Fibroblast of skin of abdomen (primary cell): ENCODE measurements at places on chromosomes 4 and X.
A peak's percentile ranks its signal among the peaks of the same experiment; 100 is the strongest.

DNA sequence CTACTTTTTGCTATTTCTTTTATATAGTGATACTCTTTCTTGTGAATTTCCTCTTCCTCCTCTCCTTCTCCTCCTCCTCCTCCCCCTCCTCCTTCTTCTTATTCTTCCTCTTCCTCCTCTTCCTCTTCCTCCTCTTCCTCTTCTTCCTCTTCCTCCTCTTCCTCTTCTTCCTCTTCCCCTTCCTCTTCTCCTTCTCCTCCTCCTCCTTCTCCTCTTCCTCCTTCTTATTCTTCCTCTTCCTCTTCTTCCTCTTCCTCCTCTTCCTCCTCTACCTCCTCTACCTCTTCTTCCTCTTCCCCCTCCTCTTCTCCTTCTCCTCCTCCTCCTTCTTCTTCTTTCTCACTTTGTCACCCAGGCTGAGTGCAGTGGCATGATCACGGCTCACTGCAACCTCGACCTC lies 36.3 kb upstream of the RBMX start:
- no peak for DNase-seq

GRCh38 chr4:147658501-147658900 lies 25.5 kb downstream of the PRMT9 start:
- no peak for DNase-seq

GRCh38 chr4:128006592-128006991 lies 41.4 kb downstream of the ABHD18 start:
- peak; percentile 10 for DNase-seq

GRCh38 chrX:35104626-35105025 lies 162.0 kb downstream of the FAM47B start:
- DNase-seq: no peak

DNA sequence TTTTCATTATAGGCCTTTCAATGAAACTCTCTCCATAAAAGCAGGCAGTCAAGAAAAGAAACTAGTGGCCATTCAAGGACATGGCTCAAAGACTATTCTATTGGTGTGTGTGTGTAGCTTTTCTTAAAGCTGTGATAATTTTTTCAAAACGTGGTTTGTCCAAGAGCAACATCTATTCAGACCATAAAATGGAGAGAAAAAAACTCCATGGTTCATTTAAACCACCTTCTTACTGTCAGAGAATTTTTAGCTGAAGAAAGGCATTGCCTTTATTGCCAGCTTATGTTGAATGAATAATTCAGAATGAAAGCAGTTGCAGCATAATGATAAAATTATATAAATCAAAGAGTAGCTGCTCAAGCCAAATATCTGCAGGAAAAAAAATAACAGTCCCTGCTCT lies 325.5 kb downstream of the PCDH18 start:
- DNase-seq: no peak

DNA sequence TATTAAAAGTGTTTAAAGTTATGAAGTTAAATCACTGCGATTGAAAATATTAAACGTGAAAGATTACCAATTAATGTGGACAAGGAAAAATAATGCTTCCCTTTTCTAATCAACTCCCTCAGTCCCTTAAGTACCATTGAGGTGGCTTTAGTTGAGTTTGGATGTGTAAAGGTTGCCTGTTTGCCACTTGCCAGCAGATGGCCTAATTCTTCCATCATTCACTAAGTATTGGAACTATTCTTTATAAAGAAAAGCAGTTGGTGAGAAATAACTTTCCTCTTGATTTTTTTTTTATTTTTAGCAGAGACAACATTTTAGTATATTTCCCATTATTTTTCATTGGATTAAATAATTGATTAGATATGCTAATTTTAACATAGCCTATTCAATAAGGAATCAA lies 295.9 kb upstream of the TACR3 start:
- no peak for DNase-seq

DNA sequence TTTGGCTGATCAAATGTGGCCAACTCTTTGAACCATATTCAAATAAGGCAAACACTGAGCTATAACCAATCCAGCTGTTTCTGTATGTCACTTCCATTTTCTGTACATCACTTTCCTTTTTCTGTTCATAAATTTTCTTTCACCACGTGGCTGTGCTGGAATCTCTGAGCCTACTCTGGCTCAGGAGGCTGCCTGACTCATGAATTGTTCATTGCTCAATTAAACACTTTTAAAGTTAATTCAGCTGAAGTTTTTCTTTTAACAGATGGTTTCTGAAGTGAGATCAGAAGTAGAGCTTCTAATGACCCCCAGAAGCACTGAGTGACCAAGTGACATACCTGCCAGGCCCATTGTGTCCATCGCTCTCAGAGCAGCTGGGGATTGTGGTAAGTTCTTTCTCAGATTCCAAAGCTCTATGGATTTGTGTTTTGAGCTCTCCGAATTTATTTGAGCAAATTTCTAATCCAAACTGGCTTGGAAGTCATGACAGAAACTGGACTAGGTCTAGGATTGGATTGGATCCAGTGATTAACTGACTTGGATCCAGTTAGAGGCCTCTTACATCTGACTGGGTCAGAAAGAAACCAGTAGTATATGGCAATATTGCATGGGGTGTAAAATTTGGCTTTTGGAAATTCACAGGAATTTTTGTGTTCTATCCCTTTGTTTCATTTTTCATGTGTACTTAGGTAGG lies 121.2 kb upstream of the BANK1 start:
- no peak for DNase-seq

- DNase-seq: no peak
These were observed 7.1 kb downstream of the PASD1 start for GRCh38 chrX:151570561-151570960.

- no peak for DNase-seq
These were observed 42.6 kb upstream of the GYPA start for GRCh38 chr4:144183165-144183564.

DNA sequence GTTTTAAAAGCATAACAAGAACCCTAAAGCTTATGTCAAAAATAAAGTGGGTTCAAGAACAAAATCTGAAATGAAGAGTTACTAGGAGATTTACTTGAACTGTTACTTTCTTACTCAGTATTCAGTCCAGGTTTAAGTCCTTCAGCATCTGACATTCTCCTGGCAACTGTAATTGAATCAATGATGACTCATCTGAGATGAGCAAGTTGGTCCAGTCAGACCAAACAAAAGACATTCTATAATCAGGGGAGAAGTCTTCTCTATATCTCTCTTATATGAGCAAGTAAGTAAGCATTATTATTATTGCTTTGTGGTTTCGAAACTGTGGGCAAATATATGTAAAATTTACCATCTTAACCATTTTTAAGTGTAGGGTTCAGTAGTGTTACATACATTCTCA lies 34.6 kb downstream of the MAP9 start:
- peak; percentile 48 for DNase-seq

DNA sequence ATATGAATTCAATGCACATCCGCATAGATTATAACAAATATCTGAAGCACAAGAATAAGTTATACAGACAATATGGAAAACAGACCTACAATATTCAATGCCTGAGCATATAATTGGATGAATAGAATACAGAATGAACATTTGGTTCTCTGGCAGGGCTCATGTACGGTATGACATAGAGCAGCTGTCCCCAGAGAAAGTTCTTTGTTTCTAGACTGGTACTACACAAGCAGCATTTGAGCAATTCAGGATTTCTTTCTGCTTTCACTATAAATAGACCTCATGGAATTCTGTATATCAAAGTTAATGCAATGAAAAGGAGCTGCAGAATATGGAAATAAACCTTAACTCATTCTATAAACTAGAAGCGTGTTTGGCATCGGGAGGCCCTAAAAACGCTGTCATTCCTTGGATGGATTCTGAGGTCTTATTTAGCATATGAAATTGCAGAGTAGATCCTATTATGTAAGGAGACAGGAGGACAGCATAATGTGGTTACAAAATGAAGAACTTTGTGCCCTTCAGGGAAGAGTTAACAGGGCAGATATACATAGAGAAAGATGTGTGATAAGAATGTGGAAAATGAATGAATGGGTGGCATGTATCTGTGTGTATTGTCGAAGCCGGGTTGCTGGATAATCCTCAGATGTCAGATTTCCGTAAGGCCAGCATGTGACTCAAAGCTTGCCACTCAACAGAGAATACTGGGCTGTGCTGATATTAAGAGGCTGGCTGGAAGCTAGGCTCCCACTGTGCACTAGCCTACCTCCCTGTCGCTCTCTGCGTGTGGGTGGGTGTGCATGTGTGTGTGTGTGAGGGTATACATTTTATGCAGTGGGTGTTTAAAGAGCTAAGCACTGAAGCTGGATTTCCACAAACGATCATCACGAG lies 103.3 kb upstream of the SLC4A4 start:
- no peak for DNase-seq

DNA sequence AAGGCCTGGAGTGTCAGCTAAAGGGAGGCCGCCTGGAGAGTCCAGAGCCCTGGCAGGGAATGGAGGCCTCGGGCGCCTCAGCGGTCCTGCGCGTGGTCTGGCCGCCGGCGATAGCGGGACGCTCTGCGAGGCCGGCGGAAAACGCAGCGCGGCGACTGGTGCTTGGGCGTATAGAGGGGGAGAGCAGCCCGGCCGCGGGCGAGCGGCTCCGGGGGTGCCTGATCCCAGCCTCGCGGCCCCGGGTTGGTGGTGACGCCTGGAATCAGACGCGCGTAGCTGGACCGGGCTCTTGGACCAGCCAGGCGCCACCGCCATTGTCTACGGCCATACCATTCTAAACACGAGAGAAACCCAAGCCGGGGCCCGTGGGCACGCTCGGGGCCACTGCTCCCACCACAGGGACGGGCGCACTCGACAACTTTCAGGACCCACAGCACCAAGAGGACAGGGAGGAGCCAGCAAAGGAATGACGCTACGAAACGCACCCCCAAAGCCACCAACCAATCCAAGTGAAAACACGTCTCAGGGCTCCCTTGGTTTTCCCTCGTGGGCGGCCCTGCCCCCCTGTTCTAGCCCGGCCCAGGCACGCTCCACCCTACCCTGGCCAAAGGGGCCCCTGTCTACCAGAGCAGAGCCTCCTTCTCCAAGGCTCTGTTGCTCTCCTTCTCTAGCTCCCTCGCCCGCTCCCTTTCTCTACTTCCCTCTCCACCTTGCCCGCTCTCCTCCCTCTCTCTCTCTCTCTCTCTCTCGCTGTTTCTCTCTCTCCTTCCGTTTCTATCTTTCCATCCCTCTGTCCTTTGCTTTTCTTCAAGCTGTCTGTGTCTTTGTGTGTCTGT lies 7.8 kb downstream of the FRG2 start:
- DNase-seq: no peak

- DNase-seq: peak; percentile 39
These were observed 72.0 kb upstream of the MTNR1A start for GRCh38 chr4:186627226-186627865.

DNA sequence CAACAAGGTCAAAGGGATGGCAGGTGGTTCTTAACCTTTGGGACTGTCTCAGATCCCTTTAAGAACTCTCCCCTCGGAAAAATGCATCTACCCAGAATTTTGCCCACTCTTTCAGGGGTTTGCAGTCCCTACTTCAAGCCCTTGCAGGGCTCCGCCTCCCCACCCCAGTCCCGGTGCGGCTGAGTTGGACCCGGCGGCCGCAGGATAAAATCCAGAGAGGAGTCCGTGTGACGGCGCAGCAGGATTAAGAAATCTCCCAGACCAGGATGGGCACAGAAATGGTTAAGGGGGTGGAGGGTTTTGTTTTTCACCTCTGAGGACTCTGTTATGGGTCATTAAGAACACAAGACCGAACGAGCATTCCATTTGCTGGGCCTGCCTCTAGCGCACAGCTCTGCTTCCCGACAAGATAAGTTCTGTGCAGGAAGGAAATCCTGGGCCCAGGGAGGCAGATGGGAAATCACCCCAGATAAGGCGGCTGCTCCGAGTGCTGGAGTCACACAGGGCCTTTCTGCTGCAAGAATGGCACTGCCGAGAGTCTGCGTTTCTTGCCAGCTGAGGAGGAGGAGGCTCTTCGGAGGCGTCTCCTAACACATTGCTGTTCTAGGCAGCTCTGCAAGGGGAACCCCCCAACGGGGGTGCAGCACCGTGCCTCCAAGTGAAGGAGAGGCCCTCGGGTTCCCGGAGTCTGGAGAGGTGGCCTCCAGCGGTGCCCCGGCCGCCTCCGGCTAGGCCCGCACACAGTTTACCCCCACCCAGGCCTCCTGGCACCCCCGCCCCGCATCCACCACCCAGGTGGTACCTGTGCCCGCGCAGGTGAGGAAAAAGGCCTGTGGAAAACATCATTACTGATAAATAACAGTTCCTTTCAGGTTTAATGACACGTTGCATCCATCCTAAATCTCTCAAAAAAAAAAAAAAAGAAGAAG lies 277.6 kb downstream of the BCOR start:
- DNase-seq: no peak

DNA sequence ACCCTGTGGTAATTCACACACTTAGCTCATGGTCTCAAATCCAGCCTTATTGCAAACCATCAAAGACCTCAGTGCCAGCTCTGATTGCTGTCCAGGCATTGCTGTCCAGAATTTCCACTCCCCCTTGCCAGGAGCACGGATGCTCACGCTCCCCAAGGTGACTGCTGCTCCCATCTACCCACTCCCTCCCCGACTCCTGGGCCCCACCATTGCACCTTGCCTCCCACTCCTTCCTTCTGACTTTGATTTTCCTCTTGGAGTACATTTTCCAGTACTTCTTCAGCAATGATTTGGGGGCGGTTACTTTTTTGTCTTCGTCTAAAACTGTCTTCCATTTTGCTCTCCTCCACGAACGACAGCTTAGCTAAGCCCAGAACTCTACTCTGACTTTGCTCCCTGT lies 11.5 kb downstream of the ZFYVE28 start:
- no peak for DNase-seq

- peak; percentile 32 for DNase-seq
These were observed 88.4 kb downstream of the GPR143 start for GRCh38 chrX:9677098-9677739.

GRCh38 chr4:127685292-127685691 lies 44.9 kb upstream of the SLC25A31 start:
- peak; percentile 8 for DNase-seq

- peak; percentile 65 for DNase-seq
These were observed 1804.7 kb downstream of the STIM2 start for GRCh38 chr4:28665306-28665705.

GRCh38 chr4:126136922-126137781 lies 822.4 kb downstream of the FAT4 start:
- DNase-seq: peak; percentile 70

- DNase-seq: no peak
These were observed 8.3 kb upstream of the ODAM start for GRCh38 chr4:70187216-70187615.

DNA sequence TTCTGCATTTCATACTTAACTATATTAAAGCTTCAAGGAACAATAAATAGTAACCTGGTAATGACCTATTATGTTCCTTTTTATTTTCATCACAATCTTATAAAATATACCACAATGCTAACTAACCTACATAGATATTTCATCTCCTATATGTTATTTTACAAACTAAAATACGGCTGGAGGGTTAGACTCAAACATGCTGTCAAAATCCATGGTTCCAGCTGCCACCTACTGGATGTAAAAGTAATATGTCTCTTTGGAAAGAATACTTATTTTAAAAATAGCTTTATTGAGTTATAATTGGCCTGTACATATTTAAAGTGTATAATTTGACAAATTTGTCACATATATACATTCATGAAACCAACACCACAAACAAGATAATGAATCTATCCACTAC lies 15.0 kb downstream of the RGN start:
- peak; percentile 9 for DNase-seq

GRCh38 chr4:115190529-115190928 lies 77.1 kb upstream of the NDST4 start:
- DNase-seq: no peak
